ENCODE measurements at places on chromosomes 12 and 14.

- DNase-seq = no peak
Measured at GRCh38 chr14:68854421-68854820, 61.6 kb upstream of the ZFP36L1 start.

DNA sequence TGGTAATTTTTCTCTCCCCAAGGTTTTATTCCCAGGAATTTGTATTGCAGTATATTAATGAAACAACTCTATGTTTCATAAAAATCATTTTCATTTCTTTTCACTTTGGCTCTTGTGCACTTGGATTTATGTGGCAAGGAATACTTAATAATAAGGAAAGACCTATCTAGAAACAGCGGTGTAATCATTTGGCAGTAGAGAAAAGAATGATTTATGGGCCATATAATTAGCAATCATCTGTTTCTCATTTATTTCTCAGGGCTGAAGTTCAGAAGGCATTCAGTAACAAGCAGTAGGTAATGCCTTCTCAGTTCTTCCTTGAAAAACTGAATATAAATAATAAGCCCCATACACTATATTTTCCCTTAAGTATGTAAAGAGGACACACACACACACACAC lies 172.6 kb downstream of the ANO4 start:
- no peak for DNase-seq

GRCh38 chr12:125104982-125105381 lies 39.7 kb downstream of the AACS start:
- no peak for DNase-seq

DNA sequence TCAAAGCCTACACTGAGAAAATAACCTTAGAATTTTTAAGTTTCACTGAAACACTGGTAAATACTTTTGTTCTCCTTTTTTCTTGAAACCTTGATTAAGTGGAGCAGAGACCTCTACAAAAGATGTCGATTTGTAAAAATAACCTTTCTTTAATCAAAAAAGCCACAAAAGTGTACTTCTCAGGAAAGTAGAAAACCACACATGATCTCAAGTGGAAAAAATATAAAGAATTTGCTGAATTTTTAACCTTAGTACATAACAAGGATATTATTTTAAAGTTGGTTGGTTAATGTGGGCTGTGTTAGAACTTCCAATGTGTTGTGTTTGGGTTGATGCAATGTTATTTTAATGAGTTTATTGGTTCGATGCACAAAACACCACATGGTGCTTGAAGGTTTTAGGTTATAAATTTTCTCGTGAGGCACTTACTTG lies 8.6 kb downstream of the LGR5 start:
- no peak for DNase-seq

GRCh38 chr12:34302131-34302885 lies 280.0 kb downstream of the ALG10 start:
- no peak for DNase-seq
